ENCODE measurements at places on chromosomes 6 and 20. TPM values are rescaled to one million over a fixed set of nuclear protein-coding genes. Genes with fewer than 3 reads are reported as not detected.

- no peaks in the 10 kb centered on the region for H3K27me3 ChIP-seq
- H3K27ac ChIP-seq: no peak overlapping the region
- H3K4me3 ChIP-seq: no peak overlapping the region
- no peaks in the 10 kb centered on the region for H3K36me3 ChIP-seq
- peaks cover 33% of the 10 kb centered on the region for H3K4me1 ChIP-seq
Observed at GRCh38 chr6:149061930-149062329, 255.6 kb upstream of the TAB2 start.

GRCh38 chr20:45323731-45324130 lies 15.6 kb upstream of the MATN4 start:
- peak; percentile 15 for DNase-seq
- H3K36me3 ChIP-seq: no peaks in the 10 kb centered on the region
- peak overlapping the region; percentile 26 for H3K27ac ChIP-seq
- H3K27me3 ChIP-seq: peaks cover 4% of the 10 kb centered on the region
- H3K4me1 ChIP-seq: peaks cover 6% of the 10 kb centered on the region

ARMH2 gene
- not detected for total RNA-seq

ECT2L gene
- total RNA-seq: not detected

SEL1L2 gene
- total RNA-seq: not detected

BTBD3 gene
- 26.7 TPM for total RNA-seq

GRCh38 chr6:105588123-105588710 lies 185.3 kb upstream of the PREP start:
- DNase-seq: no peak
- peak overlapping the region; percentile 93 for H3K27ac ChIP-seq

DNA sequence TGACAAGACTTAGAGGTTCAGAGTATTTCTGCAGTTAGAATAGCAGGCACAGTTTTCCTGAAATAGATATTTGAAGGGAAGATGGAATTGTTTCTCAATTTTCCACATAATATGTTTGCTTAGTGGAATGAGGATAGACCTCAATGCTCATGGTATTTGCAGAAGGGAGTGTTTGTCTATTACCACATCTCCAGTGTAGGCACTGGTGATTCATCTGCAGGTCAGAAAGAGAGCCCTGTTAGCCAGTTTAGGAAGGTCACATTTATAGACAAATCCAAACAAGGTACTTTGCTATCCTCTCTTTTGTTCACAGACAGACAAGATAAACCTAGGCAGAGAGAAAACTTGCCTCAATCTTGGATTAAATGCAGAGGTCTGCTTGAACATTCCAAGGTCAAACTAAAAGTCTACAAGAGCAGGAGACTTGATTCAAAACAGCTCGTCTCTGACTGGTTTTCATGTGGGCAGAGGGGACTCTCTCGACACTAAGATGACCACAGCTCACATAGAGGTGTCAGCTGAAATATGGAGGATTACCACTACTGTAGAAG lies 22.8 kb downstream of the ISM1 start:
- no peak overlapping the region for H3K4me3 ChIP-seq
- no peaks in the 10 kb centered on the region for H3K36me3 ChIP-seq
- no peaks in the 10 kb centered on the region for H3K4me1 ChIP-seq
- no peak overlapping the region for H3K27ac ChIP-seq
- H3K27me3 ChIP-seq: peaks cover 1% of the 10 kb centered on the region

DIDO1 gene
- 32.8 TPM for total RNA-seq

GRCh38 chr20:45545754-45546453 lies 1.3 kb downstream of the EPPIN start:
- peaks cover 11% of the 10 kb centered on the region for H3K27me3 ChIP-seq
- no peak overlapping the region for H3K4me3 ChIP-seq

DNA sequence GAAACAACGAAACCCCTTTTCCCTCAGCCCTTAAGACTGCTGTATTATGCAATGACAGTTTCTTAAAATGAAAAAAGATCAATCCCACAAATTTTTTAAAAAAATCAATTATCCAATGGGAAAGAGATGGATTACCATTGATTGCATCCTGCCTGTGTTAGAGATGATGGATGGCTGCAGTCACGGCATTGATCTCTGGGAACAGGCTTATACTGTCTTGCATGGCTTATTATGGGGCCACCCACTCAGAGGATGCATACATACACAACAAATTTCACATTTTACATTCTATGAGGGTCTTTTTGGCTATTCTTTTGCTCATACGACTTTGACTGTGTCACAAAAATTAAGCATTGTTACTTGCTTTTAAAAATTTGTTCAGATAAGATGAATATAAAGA lies 724.3 kb downstream of the HDGFL1 start:
- DNase-seq: no peak
- H3K4me1 ChIP-seq: no peaks in the 10 kb centered on the region
- H3K27me3 ChIP-seq: no peaks in the 10 kb centered on the region
- H3K4me3 ChIP-seq: no peak overlapping the region
- no peak overlapping the region for H3K27ac ChIP-seq
- peaks cover 4% of the 10 kb centered on the region for H3K36me3 ChIP-seq

DNA sequence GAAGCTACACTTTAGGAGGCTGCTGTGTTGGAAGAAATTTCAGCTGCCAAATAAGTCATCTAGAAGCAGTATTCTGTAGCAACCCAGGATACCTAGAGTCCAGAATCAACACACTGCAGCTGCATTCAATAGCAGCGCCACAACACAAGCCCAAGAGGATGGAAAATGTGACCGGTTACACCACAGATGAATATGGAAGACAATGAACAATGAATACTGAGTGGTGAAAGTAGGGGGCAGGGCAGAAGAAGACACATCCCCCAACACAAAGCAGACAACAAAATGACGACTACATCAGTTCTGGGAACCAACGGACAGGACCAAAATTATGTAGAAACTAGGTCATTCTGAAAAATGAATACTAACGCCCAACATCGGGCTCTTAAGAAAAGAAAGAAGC lies 38.2 kb downstream of the KIF6 start:
- H3K27ac ChIP-seq: no peak overlapping the region
- DNase-seq: no peak
- H3K27me3 ChIP-seq: peaks cover 2% of the 10 kb centered on the region

DNA sequence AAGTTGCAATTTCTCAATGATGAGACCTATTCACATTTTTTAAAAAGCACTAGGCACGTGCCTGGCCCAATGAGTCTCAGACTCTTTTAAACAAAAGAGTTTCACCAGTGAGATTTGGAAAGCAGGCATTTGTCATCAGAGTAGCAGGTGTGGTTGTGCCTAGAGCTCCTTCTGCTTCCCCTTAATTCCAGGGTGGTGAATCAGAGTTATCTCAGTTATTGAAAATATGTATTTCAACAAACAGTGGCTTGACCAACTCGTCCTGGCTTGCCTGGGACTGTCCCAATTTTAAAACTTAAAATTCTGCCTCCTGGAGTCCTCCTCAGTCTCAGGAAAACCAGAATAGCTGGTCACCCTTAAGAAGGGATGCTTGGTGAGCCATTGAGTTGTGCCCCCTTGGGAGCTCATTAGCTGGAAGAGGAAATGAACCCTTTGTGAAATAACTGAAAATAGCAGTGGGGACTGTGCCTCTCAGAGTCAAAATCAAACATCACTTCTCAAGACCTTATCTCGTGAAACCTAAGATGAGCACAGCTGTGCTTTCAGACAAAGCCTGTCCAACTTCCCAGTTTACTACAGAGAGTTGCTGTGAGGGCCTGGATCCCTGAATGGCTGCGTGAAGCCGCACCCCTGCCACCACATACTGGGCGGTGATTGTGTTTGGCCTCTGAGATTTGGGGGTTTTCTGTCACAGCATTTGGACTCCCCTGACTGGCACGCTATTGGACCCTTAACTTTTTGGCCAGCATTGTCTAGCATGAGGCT lies 116.3 kb downstream of the ANKRD60 start:
- H3K36me3 ChIP-seq: no peaks in the 10 kb centered on the region
- H3K27me3 ChIP-seq: peaks cover 29% of the 10 kb centered on the region
- peak; percentile 46 for DNase-seq
- peaks cover 31% of the 10 kb centered on the region for H3K4me1 ChIP-seq

DNA sequence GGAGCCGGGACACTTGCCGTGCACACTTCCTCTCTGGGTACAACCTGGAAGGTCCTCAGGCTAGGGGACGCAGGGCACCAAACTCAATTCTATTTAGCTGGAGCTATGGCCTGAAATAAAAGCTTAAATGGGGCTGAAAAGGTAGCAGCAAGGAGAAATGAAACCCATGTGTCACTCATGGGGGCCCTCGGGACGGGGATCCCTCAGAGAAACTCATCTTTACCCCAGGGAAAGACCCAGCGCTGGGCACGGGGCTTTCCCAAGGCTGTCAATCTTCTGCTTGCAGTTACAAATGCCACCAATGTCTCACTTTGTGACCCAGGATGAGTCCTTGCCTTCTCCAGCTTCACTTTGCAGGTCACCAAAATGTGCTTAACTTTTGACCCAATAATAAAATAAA lies 16.5 kb downstream of the SNAI1 start:
- no peaks in the 10 kb centered on the region for H3K36me3 ChIP-seq
- DNase-seq: no peak
- no peaks in the 10 kb centered on the region for H3K27me3 ChIP-seq
- H3K4me1 ChIP-seq: peaks cover 8% of the 10 kb centered on the region
- H3K27ac ChIP-seq: no peak overlapping the region

DNA sequence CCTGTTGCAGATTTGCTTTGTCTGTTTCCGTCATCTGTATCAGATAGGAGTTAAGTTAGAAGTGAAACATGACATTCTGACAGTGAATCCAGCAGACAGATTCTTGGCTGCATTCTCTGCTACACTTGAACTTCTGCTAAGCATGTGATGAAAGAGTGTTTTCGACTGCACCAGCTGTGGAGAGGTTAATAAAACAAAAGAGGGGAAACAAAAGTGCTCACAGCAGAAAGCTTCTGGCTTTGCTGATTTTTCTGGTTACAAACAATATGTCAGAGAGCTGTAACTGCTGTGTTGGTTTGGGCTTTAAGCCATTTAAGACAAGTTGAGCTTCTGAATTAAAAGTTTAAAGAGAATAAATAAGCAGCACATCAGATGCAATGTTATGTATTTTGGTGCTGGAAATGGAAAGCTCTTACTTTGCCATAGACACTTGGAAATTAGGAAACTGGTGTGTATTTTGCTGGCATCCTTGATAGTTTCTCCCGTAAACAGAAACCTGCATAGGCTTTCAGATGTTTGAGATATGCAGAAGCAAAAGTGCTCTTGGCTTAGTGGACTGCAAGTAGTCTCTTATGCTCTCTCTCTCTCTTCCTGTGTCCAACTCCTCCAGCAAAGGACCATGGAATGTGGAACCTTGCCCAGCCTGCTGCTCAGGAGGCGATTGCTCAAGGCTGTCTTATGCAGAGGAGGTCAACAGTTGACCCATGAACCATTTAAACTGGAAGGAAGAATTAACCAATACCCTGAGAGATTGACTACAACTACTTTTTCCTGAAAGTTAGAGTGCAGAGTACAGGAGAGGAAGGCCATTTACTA lies 104.9 kb downstream of the RPS12 start:
- peak; percentile 48 for DNase-seq
- H3K4me1 ChIP-seq: no peaks in the 10 kb centered on the region
- H3K27me3 ChIP-seq: peaks cover 3% of the 10 kb centered on the region
- no peak overlapping the region for H3K4me3 ChIP-seq

- H3K4me1 ChIP-seq: no peaks in the 10 kb centered on the region
- H3K4me3 ChIP-seq: no peak overlapping the region
- no peak overlapping the region for H3K27ac ChIP-seq
- no peak for DNase-seq
- no peaks in the 10 kb centered on the region for H3K27me3 ChIP-seq
Observed at GRCh38 chr20:34654207-34654744, 22.6 kb downstream of the PIGU start.

DNA sequence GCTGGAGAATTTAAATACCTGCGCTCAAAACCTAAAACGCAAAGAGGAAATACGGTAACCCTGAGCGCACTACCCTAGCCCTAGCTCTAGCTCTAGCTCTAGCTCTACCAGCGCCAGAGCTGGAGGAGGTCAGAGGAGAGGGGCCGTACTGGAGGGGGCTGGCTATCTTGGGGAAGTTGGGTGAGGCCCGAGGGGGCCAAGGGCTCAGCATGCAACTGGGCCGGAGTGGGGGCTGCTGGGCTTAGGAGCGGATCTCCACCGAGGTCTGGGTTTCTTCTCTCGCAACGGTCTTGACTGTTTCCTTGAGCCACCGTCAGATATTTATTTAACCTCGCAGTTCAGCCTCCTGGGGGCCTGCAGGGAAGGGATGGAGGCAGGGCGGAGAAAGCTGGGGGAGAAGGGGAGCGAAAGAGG lies 91.0 kb downstream of the NCR2 start:
- peaks cover 30% of the 10 kb centered on the region for H3K4me1 ChIP-seq
- no peaks in the 10 kb centered on the region for H3K36me3 ChIP-seq
- no peak overlapping the region for H3K27ac ChIP-seq
- no peak for DNase-seq

PRPH2 gene
- total RNA-seq: 1.5 TPM

WDR27 gene
- total RNA-seq: 11.5 TPM
